ENCODE measurements at places on chromosomes 11 and 22.

GRCh38 chr22:22849640-22850610 lies 37.7 kb upstream of the IGLL5 start:
- no peak for DNase-seq

DNA sequence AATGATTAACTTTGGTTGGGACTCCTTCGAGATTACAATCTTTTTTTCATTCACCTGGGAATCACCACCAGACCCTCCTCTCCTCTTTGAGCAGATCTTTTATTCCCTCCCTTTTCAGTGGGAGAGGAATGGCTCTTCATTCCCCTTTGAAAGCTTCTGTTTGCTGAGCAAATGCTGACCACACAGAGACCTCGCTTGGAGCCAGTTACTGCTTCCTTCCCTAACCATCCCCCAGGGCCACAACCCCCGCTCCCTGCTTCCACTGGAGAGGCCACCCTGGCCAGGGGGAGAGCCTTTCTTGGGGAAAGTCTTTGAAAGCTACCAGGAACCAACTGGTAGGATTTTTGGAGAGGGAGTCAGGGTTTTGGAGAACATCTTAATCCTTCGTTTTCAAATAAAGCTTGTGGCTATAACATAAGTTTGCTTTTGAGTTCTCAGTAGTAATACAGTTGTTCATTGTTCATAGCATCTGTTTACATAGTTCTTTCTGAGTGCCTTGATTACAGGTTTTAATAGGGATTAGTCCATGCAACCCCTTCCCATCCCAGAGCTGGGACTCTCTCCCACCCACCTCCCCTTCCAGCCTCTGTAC lies 138.4 kb downstream of the DBX1 start:
- DNase-seq: no peak

DNA sequence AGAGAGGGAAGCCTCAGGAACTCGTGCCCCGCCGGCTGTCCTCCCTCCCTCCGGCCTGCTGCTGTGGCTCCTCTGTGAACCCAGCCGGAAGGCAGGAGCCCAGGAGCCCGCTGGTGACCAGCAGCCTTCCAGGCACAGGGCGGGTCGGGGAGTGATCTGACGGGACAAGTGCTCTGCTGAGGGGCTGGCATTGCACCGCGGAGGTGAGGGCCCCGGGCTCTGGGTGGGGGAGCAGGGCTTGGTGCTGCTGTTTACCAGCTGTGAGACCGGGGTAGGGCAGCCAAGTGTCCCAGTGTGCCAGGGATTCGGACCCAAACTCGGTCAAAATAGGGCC lies 53.3 kb downstream of the FLRT1 start:
- DNase-seq: no peak

DNA sequence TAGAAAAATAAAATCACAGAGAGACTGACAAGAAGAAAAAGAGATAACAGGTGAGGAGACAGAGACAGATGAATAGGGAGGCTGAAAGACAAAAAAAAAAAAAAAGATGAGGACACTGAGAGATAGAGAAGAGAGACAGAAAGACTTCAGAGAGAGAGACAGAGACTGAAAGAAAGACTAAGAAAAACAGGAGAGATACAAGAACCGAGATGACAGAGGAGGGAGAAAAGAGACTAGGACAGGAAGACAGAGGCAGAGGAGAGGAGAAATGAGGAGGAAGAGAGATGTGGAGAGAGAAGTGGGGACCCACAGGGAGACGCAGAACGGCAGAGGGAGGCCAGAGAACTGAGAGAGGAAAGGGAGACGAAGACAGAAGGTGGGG lies 771 bp downstream of the GPR83 start:
- DNase-seq: no peak

- DNase-seq: no peak
These were observed 91.1 kb upstream of the CLPB start for GRCh38 chr11:72525466-72525865.

- DNase-seq: no peak
These were observed 17.2 kb downstream of the KREMEN1 start for GRCh38 chr22:29090039-29090438.
